Occipital lobe (tissue), 3 donors: ENCODE measurements at places on chromosomes 3 and 15. TPM values are rescaled to one million over a fixed set of nuclear protein-coding genes. Genes with fewer than 3 reads are reported as not detected.

The PIF1 gene
- 0.47 TPM for total RNA-seq

The DNAH12 gene
- 0.62 TPM for total RNA-seq

The LYZL4 gene
- total RNA-seq, result not detected

The SNURF gene
- total RNA-seq, result 51.9 TPM

The RPSA gene
- 1,286 TPM for total RNA-seq

The PLAAT1 gene
- total RNA-seq, result 8.1 TPM

The NEK11 gene
- total RNA-seq, result 24.6 TPM

The TNNC1 gene
- not detected for total RNA-seq

The RTP3 gene
- not detected for total RNA-seq

The C3orf22 gene
- total RNA-seq, result not detected

The GABRR3 gene
- not detected for total RNA-seq

The IL20RB gene
- total RNA-seq, result 0.62 TPM

The CFAP20DC gene
- 4.4 TPM for total RNA-seq

The CLSTN2 gene
- total RNA-seq, result 10.3 TPM

The NOP10 gene
- total RNA-seq, result 77.4 TPM

The TTC23 gene
- total RNA-seq, result 11.2 TPM

The SCAMP5 gene
- 51.3 TPM for total RNA-seq

The MBD4 gene
- total RNA-seq, result 29.0 TPM

The AGBL1 gene
- total RNA-seq, result 0.47 TPM
